ENCODE measurements at places on chromosomes 1 and 21.

DNA sequence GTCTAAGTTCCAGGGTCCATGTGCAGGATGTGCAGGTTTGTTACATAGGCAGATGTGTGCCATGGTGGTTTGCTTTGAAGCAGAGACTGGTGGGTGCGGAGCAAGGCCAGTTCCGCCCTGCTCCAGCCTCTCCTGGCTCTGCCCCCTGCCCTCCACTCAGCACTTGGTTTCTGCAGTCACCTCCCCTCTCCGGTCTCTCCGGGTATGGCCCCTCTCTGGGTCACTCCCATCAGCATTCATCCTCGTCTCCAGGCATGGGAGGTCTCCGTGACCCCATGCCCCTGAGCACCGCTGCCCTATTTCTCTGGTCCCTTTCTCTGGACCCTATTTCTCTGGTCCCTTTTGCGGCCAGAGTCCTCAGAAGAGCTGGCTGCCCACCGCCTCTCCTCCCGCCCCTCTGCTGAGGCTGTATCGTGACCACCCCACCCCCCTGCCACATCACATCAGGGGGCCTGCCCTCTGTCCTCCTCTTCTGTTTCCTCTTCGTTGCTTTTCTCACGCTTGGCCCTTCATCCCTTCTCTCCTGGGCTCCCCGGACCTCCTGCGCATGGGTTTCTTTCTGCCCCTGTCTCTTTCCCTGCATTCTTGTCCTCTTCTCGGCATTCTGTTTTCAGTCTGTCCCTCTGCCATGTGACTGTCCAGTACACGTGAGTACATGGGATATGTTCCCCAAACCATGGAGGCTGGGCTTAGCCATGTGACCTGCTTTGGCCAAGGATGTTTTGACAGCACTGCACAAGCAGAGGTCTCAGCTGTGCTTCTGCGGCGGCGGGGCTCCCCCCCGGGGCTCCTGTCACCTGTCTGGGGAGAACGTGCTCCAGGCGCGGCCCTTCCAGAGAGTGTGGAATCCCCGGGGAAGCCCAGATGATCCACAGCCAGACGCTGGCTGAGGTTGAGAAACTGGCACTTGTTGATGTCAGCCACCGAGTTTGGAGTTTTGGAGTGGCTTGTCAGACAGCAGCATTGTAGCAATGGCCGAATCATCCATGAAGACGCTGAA is 54.4 kb upstream of the C1orf174 start:
- no peak for DNase-seq

DNA sequence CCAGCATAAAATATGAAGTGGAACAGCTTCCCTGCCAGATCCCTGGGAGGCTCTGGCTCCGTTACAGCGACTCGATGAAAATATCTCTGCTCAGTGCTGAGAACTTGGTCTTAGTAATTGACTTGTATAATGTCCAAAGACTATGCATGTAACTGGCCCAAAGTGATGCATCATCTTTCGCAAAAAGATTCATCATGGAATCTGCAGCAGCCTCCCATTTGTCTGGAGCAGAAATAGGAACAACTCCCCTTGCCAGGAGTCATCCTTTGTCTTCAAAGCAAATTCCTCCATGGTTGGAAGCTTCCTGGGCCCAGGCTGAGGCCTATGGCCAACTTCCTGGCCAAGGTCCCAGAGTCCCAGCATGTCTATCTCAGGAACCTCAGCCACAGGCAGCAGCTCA is 16.9 kb upstream of the SLC6A17 start:
- DNase-seq = no peak

DNA sequence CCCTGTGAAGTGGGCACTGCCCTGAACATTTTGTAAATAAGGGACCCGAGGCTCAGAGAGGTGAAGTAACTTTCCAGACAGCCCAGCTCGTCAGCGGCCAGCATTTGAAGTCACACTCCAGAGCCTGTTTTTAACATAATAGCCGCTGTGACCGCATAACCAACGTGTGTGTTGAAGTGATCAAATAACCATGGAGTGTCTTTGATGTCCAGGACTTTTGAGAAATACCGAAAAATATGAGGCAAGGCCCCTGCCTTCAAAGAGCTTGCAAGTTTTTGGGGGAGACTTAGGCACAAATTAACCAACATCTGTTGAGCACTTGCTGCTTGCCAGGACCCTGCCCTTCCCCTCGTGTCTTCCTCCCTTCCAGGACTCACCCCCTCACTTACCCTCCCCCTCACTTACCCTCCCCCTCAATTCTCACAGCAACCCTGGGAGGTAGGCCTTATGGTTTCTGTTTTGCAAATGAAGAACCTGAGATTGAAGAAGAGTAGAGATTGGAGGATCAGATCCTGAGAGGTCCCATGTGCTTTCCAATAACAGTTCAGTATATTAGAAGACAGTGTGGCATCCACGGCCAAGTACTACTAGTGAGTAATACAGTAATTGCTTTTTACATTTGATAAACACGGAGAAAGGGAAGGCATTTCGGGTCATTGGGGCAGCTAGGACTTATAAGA is 1.3 kb upstream of the SLC16A1 start:
- peak; percentile 86 for DNase-seq

- DNase-seq = no peak
Measured at GRCh38 chr1:42686418-42686817, 4.2 kb downstream of the YBX1 start.

GRCh38 chr1:151760597-151761385 is 2.5 kb downstream of the MRPL9 start:
- no peak for DNase-seq

DNA sequence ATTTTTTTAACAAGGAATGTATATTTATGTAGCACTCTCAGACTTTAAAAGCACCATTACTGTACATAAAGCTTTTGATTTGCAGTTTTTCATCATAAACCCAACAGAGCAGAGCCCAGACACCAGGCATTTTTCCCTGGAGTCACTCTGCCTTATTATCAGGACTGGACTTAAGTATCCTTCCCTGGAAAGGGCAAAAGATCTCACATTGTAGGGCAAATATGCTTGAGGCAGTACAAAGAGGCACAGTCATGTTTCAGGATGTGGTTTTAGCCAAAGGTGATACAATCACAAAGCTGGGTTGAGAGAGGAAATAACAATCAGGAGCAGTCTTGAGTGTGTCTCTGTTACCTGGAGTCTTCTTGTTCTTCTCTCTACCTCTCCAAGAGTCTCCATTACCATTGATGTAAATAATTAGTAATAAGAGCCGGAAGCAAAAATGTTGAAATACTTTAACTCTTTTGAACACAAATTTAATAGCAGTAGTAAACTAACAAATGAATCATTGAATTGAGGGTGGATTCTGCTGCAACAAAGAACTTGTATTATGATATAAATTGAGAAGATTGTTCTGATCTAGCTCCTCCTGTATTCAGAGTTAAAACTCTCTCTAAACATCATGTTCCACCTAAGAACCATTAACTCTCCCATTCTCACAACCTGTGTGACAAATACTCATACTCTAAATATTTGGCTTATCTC is 160.5 kb downstream of the LTN1 start:
- no peak for DNase-seq

- no peak for DNase-seq
Measured at GRCh38 chr1:240464099-240464498, 147.9 kb downstream of the GREM2 start.

DNA sequence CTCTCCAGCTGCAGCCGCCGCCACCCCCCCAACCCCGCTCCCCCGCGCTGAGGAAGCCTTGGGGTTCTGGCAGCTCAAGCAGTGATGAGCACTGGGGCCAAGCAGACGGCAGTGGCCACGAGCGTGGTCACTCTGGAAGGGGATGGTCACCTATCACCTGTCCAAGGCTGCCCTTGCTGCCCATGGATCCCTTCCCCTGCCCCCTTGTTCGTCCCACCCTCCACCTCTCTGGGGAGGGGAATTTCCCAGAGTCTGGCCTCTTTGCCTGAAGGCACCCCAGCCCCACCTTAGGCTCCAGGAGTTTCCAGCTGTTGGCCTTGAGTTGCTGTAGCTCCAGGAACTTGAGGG is 7.2 kb upstream of the SMIM12 start:
- DNase-seq = no peak

DNA sequence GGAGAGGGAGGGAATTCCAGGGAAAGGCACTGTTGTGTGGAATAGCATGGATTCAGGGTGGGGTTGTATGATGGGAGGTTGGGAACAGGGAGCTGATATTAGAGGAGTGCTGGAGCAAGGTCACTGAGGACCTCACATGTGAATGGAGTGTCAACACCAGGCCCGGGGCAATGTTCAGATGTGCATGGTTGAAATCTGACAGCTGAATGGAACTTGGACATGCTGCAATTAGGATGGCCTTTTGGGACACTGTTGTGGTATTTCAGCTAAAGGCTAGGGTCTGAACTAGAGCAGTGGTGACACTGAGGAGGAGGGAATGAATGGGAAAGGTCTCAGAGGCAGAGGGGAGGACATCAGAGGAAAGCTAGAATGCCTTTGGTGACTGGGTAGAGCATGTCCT is 25.0 kb downstream of the ZSCAN20 start:
- DNase-seq = no peak

- no peak for DNase-seq
Measured at GRCh38 chr1:67142931-67143330, 8.2 kb upstream of the C1orf141 start.

DNA sequence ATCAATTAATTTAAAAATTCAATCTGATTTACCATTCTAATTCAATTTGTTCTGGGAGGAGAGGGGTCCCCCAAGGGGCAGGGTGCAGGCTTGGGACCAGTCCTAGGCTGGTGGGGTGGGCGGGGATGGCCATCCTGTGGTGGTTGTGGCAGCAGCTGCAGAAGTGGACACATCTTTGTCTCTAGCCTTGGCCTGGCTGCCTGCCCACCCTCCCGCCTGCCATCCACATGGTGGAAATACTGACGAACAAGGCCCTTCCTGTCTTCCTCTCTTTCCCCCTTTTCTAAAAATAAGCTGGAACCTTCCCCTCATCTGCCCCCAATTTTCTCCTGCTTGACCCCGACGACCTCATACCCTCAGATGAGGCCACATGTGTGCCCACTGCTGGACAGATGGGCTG is 130.9 kb downstream of the FOXD2 start:
- no peak for DNase-seq

GRCh38 chr1:236904892-236905741 is 99.1 kb downstream of the MT1HL1 start:
- DNase-seq = no peak

DNA sequence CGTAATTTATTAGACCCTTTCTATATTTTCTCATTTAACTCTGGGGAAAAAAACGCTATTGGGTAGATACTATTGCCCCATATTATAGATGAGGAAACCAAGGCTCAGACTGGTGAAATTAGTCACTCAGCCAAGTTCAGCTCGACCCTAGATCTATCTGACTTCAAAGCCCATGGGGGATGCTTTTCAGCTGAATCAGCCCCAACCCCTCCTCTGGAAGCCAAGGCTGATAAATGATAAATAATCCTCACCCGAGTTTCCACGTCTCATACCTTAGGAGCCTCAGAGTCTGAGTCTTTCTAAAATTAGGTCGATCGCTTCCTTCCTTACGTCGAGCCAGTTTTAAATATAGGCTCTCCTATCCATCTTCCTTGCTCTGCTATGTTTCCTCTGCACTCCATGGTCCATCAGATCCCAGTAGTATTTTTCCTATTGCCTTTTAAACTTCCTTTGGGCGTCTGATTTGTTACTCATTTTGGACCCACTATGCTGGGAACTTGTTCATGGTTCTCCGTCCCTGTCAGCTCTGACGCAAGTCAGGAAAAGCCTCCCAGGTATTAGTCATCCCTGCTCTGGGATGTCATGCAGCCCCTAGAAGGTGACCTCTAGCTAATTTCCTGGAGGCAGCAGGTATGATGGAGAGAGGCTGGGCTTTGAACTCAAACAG is 122.8 kb downstream of the PLPP3 start:
- DNase-seq = no peak

GRCh38 chr1:81594206-81594605 is 206.5 kb upstream of the ADGRL2 start:
- no peak for DNase-seq

GRCh38 chr1:182041615-182042014 is 19.9 kb downstream of the ZNF648 start:
- no peak for DNase-seq

- no peak for DNase-seq
Measured at GRCh38 chr1:158996998-158997397, 12.7 kb upstream of the IFI16 start.

- no peak for DNase-seq
Measured at GRCh38 chr1:189658381-189658780, 819.3 kb downstream of the BRINP3 start.

GRCh38 chr1:184567637-184568036 is 180.8 kb downstream of the C1orf21 start:
- DNase-seq = no peak

DNA sequence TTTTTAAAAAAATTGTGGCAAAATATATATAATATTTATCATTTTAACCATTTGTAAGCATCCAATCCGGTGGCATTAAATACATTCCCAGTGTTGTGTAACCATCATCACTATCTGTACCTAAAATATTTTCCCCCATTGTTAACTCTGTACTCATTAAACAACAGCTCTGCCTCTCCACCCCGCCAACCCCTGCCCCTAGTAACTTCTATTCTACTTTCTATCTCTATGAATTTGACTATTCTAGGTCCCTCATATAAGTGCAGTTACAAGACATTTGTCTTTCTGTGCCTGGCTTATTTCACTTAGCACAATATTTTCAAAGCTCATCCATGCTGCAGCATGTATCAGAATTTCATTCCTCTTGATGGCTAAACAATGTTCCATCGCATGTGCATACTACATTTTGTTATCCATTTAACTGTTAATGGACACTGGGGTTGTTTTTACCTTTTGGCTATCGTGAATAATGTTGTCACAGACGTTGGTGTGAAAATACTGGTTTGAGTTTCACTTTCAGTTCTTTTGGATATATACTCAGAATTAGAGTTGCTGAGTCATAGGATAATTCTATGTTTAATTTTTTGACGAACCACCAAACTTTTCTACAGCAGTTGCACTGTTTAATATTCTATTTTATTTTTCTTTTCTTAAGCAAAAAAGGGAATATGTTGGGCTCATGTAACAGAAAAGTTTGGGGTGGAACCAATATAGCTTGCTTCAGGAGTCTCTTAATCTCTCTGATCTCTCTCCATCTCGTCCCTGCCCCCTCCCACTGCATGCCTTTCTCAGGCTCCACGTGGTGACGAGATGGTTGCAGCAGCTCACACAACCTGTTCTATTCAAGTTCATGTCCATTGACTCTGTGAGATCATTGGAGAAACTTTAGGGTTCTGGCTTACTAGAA is 25.2 kb upstream of the RCAN1 start:
- peak; percentile 40 for DNase-seq

DNA sequence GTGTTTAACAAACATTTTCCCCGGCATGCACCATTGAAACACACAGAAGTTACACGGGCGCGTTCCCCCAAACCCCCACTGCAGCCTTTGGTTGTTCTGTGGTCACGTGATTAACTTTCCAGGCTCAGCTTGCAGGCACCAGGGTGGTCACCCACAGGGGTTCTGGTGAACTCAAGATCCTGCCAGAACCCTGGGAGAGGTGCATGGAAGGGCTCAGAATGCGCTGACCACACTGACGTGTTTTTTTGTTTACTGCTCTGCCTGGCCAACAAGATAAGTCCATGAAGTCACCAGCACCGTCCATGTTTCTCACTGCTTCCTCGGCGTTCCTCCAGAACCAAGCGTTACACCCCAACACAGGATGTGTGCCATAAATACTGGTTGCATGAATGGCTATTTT is 229.5 kb upstream of the VAMP3 start:
- DNase-seq = no peak
